ENCODE measurements at places on chromosomes 5 and 9.
A peak's percentile ranks its signal among the peaks of the same experiment; 100 is the strongest.

GRCh38 chr5:119651486-119651885 is 22.1 kb downstream of the FAM170A start:
- DNase-seq = no peak

DNA sequence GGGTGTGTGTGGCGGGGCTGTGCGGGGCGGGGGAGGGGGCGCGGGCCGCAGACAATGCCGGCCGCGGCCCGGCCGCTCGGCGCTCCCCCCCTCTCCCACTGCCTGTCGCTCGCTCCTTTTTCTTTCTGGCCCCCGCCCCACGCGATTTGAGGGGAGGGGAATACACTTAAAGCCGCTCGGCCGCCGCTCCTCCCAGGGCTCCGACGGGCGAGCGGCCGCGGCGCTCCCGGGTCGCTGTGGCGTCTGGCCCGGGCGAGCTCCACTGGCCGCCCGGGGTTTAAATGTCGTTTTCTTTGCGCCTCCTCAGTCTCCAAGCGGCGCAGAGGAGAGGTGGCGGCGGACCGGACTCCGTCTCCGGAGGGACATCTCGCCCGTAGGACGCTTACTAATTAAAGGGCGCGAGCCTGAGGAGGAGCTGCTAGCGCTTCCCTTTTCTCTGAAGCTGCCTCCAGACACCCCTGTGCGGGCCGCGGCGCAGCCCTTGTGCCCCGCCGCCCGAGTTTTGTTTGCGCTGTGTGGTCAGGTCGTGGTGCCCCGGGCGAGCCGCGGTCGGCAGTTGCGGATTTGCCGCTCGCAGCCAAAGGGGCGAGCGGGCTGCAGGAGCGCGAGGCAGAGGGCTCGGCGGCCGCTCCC is 1.4 kb downstream of the ZSWIM6 start:
- DNase-seq = no peak

- DNase-seq = no peak
Observed at GRCh38 chr9:111016426-111017045, 21.7 kb downstream of the LPAR1 start.

DNA sequence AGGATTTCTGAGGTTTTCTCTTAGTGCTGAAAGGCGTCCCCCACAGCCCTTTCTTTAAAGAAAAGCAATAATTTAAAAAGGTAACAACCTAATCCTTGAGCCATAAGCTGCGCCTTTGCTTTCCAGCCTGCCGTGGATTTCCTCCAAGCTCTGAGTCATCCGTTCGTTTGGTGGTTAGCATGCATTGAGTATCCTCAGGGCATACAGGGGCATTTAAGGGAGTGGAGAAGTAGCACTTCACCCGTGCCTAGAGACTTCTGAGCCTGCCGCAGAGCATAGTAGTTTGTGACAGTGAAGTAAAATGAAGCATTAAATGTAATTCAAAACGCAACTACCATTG is 892 bp upstream of the TNC start:
- no peak for DNase-seq

- no peak for DNase-seq
Observed at GRCh38 chr9:38422555-38423260, 1.5 kb downstream of the IGFBPL1 start.

DNA sequence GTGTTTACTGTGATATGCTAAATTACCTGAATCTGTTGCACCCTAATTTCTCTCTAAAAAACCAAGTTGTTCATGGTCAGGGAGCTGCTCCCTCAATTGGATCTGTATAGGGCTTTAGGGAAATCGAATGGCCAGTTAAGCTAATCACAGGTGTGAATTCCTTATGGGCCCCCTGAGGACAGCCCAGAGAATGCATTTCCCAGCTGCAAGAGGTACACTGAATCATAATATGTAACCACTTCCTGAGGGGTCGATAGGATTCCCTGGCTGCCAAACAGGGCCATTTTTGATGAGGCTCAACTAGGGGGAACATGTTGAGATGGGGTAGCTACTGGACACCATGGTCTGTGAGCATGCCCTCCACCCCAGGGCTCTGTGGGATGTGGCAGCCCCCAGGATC is 478.6 kb downstream of the CCDC171 start:
- no peak for DNase-seq

DNA sequence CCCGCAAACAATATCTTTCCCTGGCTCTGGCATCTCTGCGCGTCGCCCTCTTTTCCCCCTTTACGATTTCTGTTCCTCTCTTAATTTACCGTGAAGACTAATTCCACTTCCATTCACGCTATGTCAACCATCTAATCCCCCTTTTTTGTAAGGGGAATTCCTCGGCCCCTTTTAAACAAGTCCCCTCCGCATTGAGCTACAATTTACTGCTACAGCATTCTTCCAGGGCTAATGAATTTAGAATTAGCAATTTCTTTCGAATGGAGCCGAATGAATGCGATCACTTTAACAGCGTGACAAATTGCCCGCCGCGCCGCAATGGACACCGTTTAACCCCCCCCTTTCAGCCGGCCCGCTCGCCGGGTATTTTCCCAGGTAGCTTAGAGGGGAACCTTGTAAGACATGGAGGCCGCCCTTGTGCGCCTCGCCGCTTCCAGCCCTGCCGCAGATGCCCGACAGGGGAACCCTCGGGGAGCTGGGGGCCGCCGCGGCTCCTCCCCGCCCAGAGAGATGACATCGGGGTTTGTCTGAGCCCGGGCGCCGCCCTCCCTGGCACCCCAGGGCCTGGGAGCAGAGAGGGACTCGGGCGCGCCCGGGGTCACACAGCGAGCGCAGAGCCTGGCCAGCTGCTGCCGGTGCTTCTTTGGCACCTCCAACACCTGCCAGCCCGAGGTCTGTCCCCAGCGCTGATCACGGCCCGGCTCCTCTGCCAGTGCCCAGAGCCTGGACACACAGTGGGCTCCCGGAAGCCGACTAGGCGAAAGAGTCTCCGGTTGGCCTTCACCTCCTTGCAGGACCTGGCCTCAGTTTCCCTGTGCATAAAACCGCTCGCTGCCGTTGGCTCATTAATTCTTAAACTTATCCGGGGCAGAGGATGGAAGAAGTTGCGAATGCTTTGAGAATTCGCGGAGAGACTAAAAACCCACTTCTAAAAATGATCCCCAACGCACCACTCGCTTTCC is 1.3 kb downstream of the PRDM12 start:
- no peak for DNase-seq

DNA sequence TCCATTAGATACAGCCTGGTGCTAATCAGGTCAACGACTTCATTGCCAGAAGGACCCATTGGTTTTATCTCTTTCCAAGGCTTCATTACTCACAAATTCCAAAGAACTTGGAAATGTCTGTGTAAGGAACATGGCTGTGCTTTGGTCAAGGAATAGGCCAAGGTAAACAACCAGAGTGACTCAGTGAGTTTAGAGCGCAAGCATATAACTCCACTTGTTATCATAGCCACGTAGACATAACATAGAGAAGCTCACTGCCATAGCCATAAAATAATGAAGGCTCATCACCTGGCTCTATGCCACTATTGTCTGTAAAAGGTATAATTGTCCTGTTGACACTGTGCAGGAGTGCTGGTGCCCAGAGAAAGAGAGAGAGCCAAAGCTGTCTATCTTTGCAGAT is 139.3 kb upstream of the PLCXD3 start:
- DNase-seq = peak; percentile 73

DNA sequence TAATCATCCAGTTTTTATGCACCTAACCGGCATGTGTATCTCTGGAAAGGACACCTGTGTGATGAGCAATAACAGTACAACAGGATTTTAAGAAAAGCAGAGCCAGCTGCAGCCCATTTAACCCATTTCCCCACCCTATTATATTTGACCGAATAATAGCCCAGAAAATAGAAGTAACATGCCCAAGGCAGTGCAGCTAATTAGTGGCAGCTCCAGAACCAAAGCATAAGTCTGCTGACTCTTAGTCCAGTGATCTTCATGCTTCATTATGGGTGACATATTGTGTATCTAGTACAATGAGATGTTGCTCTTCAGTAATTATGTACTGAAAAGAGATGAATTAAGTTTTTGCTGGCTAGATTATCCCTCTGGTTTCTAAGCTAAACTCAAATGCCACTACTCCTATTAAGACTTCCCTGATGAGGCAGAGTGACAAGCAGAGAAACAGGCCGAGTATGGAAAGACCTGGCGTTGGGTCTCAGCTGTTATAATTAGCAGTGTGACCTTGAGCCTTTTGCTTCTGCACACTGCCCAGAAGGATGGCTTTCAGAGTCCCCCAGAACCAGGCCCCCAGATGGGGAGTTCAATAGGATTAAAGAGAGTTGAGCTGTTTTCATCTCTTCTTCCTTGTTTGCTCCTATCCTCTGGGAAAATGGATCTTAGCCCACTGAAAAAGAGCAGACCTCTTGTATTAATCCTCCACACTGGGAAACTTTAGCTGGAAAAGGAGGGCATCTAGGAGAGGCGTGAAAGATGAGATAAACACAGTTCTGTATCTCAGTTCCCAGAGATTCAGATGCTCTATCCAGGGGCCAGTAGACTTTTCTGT is 10.8 kb upstream of the C1QTNF3 start:
- no peak for DNase-seq

- peak; percentile 86 for DNase-seq
Observed at GRCh38 chr5:10913841-10914240, 152.8 kb upstream of the DAP start.

DNA sequence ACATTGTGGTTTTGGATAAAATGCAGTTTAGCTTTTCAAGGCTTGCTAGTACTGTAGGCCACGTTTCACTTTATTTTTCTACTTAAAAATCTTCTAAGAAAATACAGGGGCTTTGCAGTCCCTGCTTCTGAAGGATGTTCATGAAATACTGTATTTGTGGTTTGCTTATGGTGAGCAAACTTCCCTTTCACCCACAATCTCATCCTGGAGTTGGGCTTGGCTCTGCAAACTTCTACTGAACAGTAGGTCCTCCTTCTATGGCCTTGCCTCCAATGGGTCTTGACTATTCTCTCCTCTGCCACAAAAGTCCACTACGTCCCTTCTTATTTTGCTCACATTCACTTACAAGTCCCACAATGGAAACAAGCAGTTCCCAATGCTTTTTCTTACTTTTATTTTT is 502.7 kb upstream of the KLF4 start:
- DNase-seq = no peak

- no peak for DNase-seq
Observed at GRCh38 chr5:171010816-171011215, 149.0 kb downstream of the RANBP17 start.

GRCh38 chr5:40206030-40206429 is 473.7 kb upstream of the PTGER4 start:
- no peak for DNase-seq

DNA sequence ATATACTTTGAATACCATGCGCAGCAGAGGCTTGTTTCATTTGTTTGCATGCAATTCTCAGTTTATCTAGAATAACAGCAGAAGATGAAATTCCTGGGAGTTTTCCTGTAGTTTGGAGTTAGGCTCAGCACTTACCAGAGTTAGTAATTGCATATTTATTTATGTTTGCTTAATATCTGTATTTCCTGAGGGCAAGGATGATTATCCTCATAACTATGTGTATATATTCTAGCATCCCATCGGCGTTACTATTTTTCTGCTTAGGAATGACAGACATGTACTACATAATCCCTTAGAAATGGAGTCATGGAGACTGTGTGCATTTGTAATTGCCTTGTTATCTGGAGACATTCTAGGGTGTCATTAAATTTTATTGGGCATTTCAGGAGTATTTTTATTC is 1184.8 kb downstream of the DTWD2 start:
- DNase-seq = peak; percentile 90

GRCh38 chr5:150329038-150329437 is 26.3 kb upstream of the ARSI start:
- no peak for DNase-seq

DNA sequence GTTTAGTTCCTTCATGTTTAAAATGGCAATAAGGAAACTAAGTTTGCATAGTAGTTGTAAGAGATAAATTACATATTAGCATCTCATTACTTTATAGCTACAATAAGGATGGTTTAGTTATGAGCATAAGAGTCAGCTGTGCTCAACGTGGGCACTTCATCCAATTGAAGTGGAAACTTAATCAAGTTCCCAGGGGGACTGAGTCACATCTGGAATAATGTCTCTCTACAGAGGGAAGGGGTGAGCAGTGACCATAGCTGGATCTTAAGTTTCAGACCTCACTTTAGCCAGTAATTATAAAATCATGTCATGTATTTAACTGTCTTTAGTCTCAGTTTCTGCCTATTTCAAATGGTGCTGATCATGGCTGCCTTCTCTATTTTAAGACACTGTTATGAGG is 36.8 kb upstream of the FAM240B start:
- no peak for DNase-seq

DNA sequence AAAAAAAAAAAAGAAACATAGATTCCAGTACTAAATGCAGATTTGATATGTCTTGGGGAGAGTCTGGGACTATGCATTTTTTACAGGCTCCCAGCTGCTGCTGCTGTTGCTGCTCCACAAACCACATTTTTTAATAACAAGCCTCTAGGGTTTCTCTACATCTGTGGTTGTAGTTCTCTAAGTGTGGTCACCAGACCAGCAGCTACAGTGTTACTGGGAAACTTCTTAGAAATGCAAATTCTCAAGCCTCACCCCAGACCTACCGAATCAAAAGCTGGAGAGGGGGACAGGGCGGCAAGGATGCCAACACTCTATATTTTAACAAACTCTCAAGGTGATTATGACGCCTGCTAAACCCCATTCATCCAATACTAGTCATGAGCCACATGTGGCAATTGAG is 293.4 kb upstream of the PTGER4 start:
- no peak for DNase-seq

DNA sequence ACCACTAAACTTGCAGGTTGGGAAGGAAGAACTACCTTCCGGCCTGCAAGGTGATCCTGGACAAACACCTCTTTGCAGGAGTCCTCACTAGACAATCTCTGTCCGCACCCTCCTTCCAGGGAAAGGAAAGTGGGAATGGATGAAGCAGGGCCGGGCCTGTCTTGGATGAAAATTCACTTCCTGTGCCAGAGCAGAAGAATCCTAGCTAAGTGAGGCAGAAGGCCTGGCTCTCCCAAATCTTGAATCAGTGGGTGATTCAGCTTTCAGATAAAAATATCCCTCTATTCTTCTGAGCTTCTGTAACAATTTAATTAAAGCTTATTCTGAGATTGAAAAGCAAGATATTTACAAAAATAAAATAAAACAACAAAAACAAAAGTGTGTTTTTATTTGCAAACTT is 281.9 kb upstream of the TLE4 start:
- no peak for DNase-seq

- peak; percentile 5 for DNase-seq
Observed at GRCh38 chr5:84642795-84643194, 258.1 kb upstream of the EDIL3 start.

- DNase-seq = no peak
Observed at GRCh38 chr5:152527358-152528052, 122.4 kb upstream of the NMUR2 start.

DNA sequence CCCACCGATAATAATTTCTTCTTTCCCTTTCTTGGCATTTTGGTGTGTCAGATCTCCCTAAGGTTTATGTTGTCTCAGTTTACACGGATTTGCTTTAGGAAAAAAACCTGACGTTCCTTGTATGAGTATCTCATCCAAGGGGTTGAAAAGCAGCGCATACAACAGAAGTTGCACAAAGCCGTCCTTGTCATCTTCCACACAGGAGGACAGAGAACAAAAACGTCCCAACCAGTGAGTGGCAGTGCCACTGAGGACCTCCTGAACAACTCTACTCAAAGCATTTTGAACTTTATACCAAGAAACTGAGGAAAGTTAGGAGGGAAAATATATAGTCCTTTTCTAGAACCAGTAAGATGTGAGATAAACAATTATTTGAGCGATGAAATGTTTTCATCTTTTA is 547.0 kb downstream of the PDE4D start:
- no peak for DNase-seq

GRCh38 chr5:125381290-125381689 is 634.9 kb upstream of the ZNF608 start:
- DNase-seq = no peak

Measured in AG04449 (cell line).